ENCODE measurements at places on chromosomes 7 and 10. TPM values are rescaled to one million over a fixed set of nuclear protein-coding genes. Genes with fewer than 3 reads are reported as not detected.

- no peak for DNase-seq
Observed at GRCh38 chr7:121488111-121488650, 92.1 kb upstream of the FAM3C start.

- DNase-seq: no peak
Observed at GRCh38 chr7:103843689-103844480, 145.6 kb downstream of the RELN start.

DNA sequence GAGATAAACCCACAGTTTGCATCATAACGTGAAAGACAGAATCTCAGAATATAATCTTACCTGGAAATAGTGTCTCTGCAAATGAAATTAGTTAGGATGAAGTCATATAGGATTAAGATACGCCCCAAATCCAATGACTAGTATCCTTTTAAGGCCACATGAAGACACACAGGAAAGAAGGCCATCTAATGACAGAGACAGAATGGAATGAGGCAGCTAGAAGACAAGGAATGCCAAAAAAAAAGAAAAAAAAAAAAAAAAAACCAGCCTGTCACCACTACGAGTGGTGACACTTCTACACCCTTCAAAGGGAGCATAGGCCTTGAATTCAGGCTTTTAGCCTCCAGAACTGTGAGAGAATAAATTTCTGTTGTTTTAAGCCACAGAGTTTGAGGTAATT lies 82.9 kb downstream of the HYCC1 start:
- no peak for DNase-seq

- DNase-seq: peak; percentile 16
Observed at GRCh38 chr7:155455132-155455693, 2.7 kb upstream of the EN2 start.

DNA sequence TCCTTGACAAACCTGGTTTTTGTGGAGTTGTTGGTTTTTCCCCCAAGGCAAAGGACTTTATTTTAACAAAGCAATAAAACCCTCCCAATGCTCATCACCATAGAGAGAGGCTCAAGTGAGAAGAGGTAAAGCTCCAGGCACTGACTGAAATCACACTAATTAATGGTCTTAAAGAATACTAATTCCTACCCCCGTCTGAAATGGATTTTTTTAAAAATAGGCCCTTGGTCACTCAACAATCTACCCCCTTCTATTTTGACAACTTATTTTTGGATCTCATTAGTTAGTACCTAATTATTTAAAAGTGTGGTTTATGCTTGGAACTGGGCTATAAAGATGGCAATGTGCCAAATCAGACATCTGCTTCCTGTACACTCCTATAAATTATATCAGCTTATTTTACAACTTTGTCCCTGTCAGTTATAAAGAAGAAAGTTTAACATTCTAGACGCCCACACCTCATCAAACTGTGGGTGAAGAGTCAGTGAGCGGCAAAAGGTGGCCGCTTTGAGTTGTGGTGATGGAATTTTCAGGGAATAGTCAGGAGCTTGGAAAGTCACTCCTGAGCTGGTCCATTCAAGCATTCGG lies 10.6 kb downstream of the GLI3 start:
- DNase-seq: no peak

- no peak for DNase-seq
Observed at GRCh38 chr7:7789551-7789988, 71.2 kb upstream of the RPA3 start.

DNA sequence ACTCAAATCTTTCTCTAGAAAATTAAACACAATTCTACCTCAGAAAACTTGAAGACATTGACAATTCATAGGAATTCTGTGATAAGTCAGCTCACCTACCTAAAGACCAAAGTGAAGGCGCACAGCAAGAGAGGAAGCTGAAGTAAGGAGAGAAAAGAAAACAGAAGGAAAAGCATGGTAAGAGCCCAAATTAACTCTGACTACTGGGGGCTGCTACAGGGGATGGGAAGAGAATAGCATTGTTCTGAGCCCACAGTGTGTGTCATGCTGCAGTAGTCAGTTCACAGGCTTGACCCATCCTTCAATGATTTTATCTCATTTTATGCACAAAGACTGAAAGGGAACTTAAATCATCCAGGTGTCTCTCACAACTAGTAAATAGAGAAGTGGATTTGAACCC lies 111.3 kb downstream of the PTEN start:
- DNase-seq: no peak

DNA sequence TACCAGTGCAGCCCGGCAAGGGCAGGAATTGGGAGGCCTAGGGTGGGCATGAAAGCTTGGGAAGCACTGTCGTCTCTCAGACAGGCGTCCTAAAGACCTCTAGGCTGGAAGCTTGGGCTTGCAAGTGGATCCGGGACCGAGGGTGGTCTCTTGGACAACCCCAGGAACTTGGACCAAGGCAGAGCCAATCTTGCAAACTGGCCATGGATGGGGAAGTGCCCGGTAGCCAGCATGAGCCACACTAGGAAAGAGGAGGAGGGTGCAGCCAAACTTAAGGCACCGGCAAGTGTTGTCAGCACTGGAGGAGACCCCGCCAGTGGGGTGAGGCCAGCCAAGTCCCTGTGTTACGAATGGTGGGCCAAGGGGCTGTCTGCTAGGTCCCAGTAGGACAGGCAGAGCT lies 8.5 kb downstream of the LRIT2 start:
- no peak for DNase-seq

DNA sequence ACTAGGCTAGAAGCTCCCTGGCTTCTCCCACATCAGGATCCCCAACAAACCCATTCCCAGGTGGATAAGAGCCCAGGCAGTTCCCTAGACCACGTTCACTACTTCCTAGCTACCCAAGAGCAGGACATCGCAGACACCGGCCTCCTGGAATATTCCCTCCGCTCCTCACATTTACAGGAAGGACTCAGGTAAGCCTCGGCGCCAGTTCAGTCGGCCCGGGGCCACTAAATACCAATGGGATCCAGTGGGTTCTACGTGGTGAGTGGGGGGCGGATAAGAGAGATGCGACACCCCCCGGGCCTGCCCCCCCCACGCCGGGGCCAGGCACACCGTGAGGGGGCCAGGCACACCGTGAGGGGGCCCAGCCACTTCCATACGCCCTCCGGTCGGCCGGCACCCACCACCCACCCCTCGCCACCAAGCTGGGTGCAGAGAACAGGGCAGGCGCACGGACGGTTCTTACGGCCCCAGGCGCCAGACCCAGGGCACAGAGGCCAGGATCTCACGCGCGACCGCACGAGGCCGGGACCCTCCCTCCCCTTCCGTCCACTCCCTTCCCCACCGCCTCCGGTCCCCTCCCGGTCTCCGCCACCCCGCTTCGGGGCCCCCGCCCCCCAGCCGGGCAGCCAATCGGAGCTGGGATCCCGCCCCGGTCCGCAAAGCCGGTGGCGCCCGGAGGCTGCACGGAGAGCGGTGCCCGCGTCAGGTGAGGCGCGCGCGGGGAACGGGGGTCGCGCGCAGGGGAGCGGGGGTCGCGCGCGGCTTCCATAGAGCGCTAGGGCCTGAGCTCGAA lies at the start of gene BLVRA:
Gene BLVRA, plus strand, starts transcription at position 652 of the 793 bp plus-strand sequence. CDS start 12,479 bp downstream, outside the sequence.
- DNase-seq: peak; percentile 64

GRCh38 chr7:16171928-16172327 lies 249.4 kb downstream of the CRPPA start:
- DNase-seq: no peak

- no peak for DNase-seq
Observed at GRCh38 chr10:28853195-28853594, 175.9 kb downstream of the BAMBI start.

DNA sequence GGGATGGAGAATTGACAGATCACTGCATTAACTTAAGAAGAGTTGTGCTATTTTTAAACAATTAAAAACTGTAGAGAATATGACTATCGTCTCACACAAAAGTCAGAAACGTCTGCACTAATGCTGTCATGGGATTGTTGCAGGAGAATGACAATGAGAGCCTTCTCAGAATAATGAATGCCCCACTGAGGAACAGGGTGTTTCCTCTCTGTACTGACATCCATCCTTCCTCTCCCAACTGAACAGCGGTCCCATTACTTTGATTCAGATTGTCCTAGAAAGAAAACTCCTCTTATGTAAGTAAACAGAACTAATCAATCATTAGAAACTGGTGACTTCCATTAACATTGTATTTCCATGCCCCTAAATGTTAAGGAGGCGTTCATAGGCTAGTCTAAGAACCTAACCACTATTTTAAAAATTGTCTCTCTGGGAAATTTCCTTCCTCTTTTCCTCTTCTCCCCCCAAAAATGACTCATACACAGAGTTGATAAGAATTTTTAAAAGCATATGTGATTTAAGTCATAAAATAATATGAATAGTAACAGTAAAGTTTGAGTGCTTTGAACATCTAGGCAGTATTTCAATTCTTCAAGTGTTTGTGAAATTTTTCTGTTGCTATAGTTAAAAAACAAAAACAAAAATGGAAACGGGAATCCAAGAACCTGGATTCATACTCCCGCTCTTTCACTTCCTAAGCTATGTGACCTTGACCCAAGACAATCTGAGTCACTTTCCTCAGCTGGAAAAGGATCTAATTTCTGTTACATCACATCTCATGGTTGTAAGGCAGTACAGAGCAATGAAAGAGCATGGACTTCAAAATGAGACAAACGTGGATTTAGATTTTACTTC lies 12.7 kb upstream of the MACC1 start:
- no peak for DNase-seq

- DNase-seq: no peak
Observed at GRCh38 chr10:49690698-49691356, 11.4 kb downstream of the C10orf53 start.

- DNase-seq: no peak
Observed at GRCh38 chr7:69699931-69700330, 101.7 kb downstream of the AUTS2 start.

TCAF2 gene
- 16.0 TPM for total RNA-seq

GRID2IP gene
- 1.7 TPM for total RNA-seq

ZNF804B gene
- total RNA-seq: not detected

EMX2 gene
- total RNA-seq: not detected

SPDYE16 gene
- 0.53 TPM for total RNA-seq

FOXI2 gene
- total RNA-seq: not detected
